ENCODE measurements at places on chromosomes 3 and 15.

GRCh38 chr3:30948426-30948825, 54.0 kb upstream of the GADL1 start:
- no peak for DNase-seq

DNA sequence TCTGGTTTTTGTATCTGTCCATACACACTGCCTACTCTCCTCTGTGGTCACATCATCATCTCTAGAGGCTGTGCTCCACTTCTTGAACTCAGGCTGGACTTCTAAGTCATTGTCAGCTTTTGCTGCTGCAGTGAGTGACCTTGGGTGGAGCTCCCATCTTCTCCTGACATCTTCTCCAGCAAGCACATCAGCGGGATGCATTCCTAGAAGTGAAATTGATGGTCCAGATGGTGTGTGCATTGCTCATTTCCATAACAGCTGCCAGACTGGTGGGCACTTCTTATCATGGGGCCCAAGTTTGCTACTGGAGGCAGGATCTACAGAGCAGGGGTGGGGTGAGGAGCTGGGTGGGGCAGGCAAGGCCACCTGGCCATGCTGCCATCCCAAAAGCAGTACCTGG, 109.9 kb downstream of the DNAJB8 start:
- DNase-seq, result no peak

GRCh38 chr3:179450901-179451264, 387 bp downstream of the GNB4 start:
- no peak for DNase-seq

DNA sequence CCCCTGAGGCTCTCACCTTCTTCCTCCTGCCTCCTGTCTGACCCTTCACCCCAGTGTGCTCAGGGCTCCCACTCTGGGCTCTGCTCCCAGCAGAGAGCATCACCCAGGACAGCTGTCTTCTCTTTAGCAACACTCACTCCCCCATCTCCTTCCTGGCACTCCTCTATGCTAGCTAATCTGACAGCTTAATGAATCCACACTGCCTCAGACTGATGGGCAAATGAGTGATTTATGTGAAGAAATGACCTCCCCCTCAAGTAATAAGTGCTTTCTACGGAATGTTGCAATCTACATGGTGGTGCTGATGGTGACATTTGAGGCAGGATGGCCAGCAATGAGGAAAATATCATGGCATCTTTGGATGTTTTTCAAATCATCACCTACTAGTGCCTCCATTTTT, 83.6 kb downstream of the LSM3 start:
- no peak for DNase-seq

DNA sequence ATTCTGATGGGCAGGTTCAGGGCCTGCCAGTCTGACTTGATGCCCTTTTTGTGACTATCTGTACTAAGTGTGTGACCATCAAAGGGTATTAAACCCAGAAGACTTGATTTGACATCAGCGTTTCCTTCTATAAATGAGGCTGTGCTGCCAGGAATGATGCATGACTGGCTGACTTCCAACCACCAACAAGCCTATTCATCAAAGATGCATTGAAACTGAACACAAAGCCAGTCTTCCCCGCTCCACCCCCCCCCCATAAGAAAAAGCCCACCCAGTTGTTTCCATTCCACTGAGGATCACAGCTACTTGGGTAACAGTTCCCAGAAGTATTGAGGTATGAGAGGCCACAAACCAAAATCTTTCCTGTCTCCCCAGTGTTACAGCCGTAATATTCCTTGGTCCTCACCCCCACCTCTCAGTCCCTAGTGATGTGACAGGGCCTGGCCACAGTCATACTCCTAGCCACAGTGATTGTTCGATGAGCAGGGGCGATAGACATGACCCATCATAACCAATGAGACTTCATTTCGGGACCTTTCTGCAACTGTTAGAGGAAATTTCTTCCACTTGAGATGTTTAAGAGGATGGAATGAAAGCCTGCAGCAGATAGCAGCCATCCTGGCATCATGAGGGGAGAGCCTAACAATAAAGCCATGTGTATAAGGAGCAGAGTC, 22.6 kb downstream of the SH3BP5 start:
- no peak for DNase-seq

GRCh38 chr3:123357275-123357674, 91.6 kb downstream of the ADCY5 start:
- no peak for DNase-seq

- DNase-seq, result no peak
Measured at GRCh38 chr3:196323016-196323415, 5.0 kb upstream of the DYNLT2B start.

All from T-helper 9 cell (primary cell).